ENCODE measurements at places on chromosomes 12 and 14.

DNA sequence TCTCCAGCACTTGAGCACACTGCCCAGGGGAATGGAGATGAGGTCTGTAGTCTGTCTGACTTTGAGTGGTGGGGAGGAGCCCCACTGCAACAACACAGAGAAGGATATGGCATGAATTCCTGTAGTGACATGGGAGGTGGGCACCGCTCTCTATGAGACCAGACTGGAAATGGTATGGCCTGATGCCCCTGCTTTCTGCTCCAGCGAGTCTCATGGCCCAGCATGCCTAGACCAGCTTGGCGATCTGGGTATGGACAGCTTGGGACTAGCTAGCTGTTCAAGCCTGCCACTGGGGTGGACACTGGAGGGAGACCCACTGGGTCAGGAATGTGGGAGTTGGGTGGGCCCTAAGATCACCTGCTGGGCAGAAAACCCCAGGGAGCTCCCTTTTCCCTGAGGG, 477.8 kb upstream of the SEL1L start:
- no peak for DNase-seq

GRCh38 chr12:56778756-56779155, 15.6 kb downstream of the HSD17B6 start:
- no peak for DNase-seq

DNA sequence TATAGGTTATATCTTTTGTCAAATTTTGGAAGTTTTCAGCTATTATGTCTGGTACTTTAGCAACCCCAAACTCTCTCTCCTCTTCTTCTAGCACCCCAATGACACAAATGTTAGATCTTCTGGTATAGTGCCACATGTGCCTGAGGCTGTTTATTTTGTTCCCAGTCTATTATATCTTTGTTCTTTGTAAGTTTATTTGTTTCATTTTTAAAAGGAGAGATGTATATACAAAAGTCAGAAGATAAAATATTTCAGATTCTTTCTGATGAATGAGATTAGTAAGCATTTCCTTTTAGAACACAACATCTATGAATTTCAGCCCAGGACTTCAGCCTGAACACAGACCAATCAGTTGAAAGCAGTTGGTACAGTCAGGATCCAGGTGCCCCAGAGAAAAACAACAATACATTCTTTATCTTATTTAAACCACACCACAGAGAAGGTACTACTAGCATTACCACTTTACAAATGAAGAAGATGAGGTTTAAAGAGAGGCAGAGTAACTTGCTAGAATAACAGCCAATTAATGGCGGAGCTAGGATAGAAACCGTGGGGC, 114.1 kb upstream of the BTG1 start:
- DNase-seq = no peak

- DNase-seq = no peak
Measured at GRCh38 chr12:8453021-8453513, 2.7 kb upstream of the CLEC6A start.

DNA sequence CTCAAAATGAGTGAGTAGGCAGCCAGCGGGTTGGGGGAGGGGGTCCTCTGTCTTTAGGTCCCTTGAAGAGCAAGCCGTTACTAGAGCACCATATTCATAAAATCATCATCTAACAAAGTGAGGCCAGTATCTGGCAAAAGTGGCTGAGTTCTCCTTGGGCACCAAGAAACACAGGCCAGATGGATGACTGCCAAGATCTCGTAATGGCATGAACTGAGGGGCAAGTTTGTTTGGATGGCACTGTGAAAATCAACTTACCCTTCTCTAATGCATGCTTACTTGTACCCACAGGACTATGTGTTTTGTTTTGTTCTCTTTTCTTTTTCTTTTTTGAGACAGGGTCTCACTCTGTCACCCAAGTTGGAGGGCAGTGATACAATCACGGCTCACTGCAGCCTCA, 41.6 kb downstream of the GNPTAB start:
- no peak for DNase-seq

DNA sequence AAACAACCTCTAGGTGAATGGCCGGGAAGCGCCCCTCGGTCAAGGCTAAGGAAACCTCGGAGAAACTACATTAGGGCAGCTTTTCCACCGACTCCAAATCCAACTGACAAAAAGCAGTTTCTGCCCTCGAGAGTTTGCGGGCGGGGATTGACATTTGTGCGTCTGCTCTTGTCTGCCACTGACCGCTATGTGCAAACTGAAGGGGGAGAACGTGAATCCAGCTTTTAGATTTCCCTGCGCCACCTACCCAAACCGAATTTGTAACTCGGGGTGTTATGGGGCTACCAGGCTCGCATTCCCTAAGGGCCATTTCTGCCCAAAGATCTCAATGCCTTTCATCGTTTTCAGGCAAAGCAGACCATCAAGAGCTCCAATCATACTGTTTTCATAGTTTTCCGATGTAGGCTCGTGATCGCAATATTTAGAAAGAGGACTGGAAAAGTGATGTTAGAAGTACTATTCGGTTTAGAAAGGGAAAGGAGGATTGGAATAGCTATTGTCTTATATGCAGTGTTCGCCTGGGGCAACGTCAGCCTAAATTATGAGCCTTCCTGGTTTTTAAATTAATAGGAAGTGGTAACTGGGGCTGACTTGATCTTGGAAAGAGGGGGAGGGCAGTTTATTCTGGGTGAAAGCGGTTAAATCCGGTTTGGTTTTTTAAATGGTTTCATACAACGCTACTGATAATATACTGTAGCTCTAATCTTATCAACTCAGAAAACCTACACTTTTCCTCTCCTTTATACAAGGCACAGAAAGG, 45.4 kb downstream of the BCAT1 start:
- DNase-seq = no peak

DNA sequence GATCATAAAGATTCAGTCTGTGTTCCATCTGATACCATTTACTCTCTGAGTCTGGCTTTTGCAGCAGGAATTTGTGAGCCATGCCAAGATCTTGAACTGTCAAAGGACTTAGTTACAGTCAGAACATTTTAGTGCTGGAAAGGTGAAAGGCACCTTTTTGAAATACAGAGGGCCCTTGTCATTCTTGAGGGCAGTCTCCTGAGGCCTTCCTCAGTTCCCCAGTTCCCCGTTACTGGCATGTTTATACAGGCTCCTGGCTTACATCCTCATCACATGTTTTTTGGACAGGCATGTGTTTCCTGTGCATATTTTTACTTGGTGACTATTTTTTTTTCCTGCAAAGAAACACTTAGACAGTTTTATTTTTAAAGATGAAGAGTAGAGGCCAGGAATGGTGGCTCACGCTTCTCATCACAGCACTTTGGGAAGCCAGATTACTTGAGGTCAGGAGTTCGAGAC, 21.0 kb downstream of the CFAP54 start:
- no peak for DNase-seq

DNA sequence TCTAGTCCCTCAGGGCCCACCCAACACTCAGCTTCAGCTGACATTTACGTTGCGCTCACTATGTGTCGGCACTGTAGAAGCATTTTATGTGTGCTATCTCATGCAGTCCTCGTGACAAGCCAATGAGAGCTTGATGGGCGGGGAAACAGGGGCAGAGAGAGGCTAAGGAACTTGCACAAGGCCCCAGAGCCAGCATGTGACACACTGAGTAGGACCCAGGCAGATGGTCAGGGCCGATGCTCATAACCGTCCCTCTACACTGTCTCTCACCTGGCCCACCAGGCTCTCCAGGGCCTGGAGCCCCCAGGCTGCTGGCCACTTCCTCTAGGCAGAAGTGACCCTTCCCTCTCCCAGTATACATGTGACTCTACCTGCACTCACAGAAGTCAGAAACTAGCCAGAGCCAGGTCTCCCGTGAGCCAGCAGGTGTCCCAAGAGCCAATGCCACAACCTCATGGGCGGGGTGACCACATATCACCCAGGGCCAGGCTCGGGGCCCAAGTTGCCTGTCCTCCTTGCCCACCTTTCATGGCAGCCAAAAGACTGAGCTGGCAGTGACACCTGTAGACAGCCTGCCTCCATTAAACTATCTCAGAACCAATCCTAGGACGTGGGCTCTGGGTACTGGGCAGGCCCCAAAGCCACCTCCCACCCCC, 38.3 kb downstream of the TTC7B start:
- no peak for DNase-seq

DNA sequence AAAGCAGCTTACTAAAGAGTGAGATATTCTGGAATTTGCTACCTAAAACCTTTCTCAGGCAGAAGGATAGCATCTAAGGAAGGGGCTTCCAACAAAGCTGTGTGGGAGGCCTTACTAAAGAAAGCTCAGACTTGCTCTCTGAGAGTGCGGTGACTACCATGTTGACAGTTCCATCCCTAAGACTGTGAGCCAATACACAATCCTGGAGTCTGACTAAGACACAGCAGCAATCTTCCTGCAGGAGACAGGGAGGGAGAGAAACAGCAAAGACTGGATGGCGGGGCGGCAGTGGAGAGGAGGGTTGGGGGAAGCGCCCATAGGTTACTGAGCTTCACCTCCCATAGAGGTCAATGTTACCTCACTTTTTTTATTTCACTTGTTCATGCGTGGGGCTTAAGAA, 70.9 kb downstream of the KITLG start:
- no peak for DNase-seq

GRCh38 chr12:100123316-100124095, 19.2 kb downstream of the BLTP3B start:
- no peak for DNase-seq

- DNase-seq = no peak
Measured at GRCh38 chr14:86938320-86938719, 1054.7 kb downstream of the GALC start.

- no peak for DNase-seq
Measured at GRCh38 chr14:105148604-105149145, 19.9 kb downstream of the JAG2 start.

All from neuronal stem cell (in vitro differentiated cells).